CD4-positive, alpha-beta T cell treated with Interleukin-15 for 4 hours (primary cell): ENCODE measurements at places on chromosomes 13 and 19.

- no peak for DNase-seq
Measured at GRCh38 chr19:15260939-15261338, 28.7 kb upstream of the EPHX3 start.

DNA sequence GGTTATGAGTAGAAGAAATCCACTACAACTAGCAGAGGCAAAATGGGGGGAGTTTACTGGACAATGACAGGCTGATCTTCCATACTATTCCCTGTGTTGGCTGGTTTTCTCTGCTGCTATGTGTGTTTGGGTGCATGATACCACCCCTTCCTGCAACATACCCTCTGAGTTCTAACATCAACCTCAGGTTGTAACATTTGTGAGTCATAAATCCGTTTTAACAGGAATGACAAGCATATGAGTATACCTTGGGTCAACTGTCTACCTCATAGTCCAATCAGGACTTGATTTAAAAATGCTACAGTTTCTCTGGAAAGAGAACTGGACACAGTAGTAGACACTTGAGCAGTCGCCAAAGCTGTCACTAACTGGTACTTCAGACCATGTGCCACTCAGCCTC, 422.9 kb downstream of the KCTD12 start:
- DNase-seq: no peak

GRCh38 chr19:40246292-40247073, 20.0 kb upstream of the CCNP start:
- DNase-seq: no peak

GRCh38 chr13:57345526-57345925, 178.5 kb downstream of the PRR20E start:
- no peak for DNase-seq

- no peak for DNase-seq
Measured at GRCh38 chr13:46552303-46552682, 677 bp upstream of the LRCH1 start.

DNA sequence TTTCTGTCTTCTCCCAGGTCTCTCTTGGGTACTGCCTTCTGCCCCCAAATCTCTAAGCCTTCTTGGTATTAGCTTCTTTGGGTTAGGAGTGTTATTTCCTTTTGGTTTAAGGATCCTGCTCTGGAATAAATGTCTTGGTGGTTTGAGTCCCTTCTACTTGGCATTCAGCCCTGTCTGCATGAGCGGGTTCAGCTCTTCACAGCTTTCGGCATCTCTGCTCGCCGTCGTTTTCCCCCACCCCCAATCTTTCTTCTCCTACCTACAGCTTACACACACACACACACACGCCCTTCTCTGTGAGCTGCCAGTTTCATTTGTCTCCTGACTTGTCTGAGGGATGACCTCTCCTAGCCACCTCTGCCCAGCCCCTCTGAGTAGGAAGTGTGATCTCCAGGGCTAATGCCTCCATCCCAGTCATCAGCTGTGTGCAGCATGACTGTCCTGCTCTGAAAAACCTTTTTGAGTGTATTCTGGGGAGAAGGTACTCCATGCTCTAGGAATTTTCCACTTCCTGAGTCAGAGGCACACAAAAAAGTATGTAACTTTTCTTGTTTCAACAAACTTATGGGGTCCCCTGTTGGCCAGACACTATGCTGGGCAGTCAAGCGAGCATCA, 4.7 kb downstream of the CNOT3 start:
- no peak for DNase-seq

DNA sequence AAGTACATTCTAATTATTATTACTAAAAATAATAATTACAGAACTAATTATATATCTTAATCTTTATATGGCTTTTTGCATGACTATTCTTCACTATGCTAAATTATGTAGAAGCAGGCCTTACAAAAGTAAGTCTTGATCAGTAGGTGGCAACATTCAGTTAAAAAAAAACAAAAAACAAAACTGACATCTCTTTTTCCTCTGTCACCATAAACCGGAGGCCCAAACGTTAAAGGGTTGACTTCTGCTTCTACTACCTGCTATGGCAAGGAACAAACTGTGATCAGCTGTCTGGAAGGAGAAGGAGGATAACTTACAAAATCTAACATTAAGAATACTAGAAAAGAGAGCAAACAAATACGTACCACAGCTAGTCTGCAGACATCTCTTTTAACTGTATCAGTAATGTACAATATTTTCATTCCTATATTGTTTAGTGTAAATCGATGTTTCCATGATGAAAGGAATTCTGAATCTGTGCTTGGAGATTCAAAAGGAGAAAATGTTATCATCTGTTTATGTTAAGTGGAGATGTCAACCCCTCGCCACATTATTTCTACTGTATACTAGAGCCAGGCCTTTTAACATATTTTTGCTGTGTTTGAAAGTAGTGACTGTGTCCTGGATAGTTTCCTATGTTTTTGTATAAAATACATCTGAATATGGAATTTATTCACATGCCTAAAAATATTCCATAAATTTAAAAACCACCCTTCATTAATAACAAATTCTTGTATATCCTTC, 1525.4 kb downstream of the SLITRK1 start:
- no peak for DNase-seq

- DNase-seq: no peak
Measured at GRCh38 chr13:87259479-87260083, 411.6 kb upstream of the SLITRK5 start.

DNA sequence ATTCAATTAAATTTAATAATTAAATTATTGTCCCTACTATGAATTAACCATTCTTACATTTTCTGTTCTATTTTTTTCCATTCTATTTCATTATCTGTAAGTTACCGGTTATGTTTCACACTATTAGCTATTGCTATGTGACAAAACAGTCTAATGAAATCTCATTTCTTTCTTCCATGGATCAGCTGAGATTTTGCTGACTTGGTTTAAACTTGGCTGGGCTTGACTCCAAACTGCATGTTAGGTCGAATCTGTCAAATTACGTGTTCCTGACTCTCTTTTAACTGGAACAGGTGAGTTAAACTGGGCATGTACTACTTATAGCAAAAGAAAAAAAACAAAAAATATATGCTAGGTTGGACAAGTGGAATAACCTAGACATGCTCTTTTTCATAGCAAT, 1464.4 kb downstream of the OLFM4 start:
- DNase-seq: no peak

DNA sequence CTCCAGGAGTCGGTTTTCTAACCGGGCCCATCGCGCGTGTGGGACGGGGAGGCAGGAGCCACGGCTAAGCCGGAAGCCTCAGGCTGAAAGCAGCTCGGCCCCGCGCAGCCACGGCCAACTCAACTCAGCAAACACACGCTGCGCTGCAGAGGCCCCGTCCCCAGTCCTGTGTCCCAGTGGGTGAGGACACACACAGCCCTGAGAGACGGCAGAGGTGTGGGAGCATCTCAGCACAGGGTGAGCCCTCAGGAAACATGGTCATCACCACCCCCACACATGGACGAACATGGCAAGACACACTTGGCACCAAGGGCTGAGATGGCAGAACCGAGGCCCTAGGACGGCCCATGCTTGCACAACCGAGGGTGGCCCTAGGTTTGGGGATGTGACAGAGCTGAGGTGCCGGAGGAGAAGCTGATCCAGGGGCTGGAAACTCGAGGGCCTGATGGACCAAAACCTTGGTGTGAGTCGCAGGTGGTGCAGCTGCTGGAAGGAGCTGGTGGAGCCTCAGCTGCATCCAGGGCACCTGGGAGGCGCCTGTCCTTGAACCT, 29.0 kb upstream of the C13orf46 start:
- no peak for DNase-seq

DNA sequence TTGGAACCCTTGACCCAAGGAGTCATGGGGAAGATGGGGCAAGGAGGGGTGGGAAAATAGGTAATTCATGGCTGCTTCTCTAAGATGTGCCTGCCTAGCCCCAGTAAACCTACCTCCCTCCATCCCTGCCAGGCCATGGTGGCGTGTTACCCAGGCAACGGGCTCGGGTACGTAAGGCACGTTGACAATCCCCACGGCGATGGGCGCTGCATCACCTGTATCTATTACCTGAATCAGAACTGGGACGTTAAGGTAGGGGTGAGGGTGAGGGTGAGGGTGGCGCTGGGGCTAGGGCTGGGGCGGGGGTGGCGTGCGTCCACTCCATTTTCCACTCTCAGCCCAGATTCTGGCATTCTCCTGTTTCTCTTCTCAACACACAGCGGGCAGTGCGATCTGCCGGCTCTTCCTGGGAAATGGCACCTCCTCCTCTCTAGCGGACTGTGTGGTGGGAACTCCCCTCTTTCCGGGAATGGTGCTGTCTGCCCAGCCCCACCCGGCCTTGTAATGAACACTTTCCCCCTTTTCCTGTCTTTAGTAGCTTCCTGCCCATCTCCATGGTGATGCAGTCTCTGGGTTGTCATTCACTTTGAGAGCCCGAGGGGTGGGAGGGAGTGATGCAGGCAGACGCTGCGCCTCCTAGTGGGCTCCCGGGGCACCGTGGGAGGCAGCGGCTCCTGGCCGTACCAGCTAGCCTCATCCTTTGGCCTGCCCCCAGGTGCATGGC, 7.6 kb downstream of the EGLN2 start:
- peak; percentile 90 for DNase-seq

GRCh38 chr19:53881482-53882390, at the start of gene PRKCG:
Gene PRKCG, plus strand, starts transcription at chr19:53882197. Its CDS starts 298 bp downstream, at chr19:53882495.
- peak; percentile 51 for DNase-seq

- DNase-seq: no peak
Measured at GRCh38 chr13:114088234-114088633, 44.2 kb downstream of the RASA3 start.

GRCh38 chr19:2051773-2052704, 995 bp upstream of the MKNK2 start:
- DNase-seq: peak; percentile 61

DNA sequence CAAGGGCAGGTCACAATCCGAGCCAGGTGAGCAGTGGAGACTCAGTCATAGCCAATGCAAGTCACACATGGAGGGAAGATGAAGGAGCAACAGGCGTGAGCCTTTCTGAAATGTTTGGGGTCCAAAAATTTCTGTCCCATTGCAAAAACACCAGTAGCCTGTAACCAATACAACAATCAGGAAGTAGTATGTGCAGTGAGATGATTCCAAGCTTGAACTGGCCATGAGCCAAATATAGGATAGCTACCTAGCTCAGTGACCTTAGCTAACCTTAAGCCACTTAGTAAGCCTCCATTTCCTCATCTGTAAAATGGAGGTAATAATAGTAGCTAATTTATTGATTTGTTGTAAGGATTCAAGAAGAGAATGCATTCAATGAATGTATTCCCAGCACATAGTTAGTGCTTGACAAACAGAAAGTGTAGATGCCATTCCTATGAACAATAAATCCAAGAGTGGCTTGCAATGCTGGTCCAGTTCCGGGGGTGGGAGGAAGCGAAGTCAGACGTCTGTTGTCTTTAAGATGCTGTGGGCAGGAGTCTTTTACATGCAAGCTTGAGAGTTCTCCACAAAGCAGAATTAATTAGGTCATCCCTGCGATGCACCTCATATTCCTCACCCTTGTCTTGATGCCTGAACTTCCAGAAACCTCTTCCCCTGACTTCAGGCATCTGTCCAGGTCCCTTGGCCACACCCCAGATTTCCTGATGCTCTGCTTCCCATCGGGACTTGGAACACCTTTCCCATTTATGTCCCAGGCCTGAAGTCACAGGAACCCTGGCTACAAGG, 195.7 kb upstream of the UBL3 start:
- no peak for DNase-seq

GRCh38 chr13:76829572-76830327, 56.5 kb downstream of the KCTD12 start:
- DNase-seq: no peak

GRCh38 chr13:108087810-108088209, 127.5 kb downstream of the LIG4 start:
- DNase-seq: no peak

DNA sequence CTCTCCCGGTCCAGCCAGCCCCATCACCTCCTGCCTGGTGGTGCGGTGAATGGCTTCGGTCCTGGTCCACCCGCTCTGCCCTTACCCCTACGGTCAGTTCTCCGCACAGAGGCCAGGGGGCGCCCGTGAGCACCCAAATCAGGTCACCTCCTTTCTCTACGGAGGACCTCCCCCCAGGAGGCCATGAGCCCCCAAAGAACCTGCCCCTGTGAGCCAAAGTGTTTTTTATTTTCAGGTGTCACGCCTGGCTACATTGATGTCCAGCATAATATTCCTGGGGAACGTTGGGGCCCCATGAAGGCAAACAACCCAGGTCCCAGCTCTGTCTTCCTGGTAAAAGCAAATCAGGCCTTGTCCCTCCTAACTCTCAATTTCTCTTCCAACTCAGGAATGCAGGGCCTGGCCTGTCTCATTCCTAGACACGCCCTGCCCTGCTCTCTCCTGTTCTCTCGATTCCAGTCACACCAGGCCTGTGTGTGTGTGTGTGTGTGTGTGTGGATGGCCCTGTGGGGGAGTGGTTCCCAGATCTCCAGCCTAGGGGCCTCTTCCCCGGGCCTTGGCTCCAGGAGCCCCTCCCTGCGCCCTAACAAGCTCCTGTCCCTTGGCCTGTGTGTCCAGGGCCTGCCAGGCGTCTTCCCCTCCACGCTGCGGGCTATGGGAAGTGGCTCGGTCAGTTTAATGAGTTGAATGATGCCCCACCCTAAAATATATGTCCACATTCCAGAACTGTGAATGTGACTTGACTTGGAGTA, 9.7 kb upstream of the GIPC1 start:
- peak; percentile 78 for DNase-seq

- DNase-seq: no peak
Measured at GRCh38 chr19:47644743-47645482, 36.0 kb downstream of the BICRA start.

- DNase-seq: no peak
Measured at GRCh38 chr19:13149628-13150186, 468 bp downstream of the STX10 start.

GRCh38 chr13:52070929-52071523, 46.5 kb downstream of the UTP14C start:
- no peak for DNase-seq

- no peak for DNase-seq
Measured at GRCh38 chr13:94431574-94431973, 47.9 kb downstream of the DCT start.

DNA sequence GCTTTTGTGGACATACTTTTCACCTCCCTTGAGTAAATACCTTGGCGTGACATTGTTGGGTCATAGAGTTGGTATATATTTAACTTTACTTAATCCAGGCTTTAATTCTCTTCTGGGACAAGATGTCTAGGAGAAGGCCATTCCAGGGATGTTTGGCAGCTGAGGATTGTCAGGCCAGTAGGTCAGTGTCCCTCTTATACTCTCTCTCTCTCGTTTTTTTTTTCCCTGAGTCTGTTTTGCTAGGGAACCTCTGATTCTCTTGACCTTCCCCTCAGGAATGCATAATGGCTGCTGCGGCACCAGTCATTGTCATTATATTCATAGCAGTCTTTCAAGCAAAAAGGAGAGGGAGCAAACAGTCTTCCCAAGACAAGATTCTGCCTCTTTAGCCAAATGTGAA, 48.8 kb downstream of the BICRA start:
- no peak for DNase-seq

- DNase-seq: no peak
Measured at GRCh38 chr13:36366031-36366430, 19.8 kb upstream of the SPART start.

GRCh38 chr19:15072930-15073647, 8.9 kb upstream of the OR1I1 start:
- no peak for DNase-seq

- no peak for DNase-seq
Measured at GRCh38 chr19:40650749-40651305, 39.6 kb downstream of the NUMBL start.
